ENCODE measurements at places on chromosomes 6 and 20.

- no peak for DNase-seq
These were observed 212.7 kb downstream of the COL12A1 start for GRCh38 chr6:74993136-74993535.

DNA sequence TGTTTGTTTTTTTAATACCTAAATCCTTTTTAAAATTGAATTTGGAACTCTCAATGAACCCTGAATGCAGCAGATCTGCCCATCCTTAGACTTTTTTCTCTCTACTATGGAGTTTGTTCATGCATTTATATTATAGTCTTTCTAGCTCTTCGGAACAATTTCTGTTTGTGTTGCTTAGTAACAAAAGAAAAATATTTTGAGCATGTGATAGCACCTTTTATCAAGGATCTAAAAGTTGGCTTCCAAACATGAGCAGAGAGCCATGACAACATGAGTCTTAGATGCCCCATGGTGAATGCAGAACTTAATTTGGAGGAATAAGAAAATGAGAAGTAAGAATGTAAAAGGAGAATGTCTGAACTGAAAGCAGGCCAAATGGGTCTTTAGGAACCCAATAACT lies 133.7 kb downstream of the EDN1 start:
- no peak for DNase-seq

DNA sequence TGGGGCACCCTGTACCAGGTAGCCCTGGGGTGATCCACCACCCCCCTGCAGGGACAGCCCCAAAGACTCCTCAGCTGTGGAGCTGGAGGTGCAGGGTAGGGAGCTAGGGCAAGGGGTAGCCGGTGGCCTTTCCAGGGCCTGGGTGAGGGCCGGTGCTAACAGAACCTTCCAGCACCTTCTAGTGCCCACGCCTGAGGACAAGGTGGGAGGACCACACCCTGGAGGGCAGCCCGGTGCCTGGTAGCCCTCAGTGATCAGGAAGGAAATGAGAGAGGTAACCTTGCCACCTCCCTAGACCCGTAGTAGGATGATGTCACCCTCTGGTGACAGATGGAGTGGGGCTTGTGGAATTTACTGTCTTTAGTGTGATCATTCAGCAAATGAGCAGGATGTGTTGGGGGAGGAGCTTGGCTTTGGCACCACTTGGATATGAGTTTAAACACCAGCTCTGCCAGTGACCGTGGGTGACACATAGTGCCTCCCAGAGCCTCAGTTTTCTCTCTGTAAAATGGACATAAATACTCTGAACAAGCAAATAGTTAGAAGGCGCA lies 187.7 kb downstream of the NFATC2 start:
- DNase-seq = no peak

DNA sequence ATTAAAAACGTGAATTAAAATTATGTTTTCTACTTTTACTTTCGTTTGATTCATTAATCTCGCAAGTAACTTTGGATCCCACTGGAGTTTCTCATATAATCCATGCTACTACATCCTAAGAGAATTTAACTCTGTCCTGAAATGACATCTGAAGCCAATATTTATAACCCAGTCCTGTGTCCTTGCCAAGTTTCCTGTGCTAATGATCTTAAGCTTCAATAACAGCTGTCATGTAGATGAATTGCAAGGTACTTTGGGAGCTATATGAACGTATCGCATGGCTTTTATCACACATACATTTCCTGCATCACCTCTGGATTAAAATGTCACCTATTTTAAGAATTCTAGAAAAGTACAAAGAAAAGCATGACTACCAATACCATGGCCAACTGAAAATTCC lies 833.8 kb upstream of the CITED2 start:
- no peak for DNase-seq

GRCh38 chr6:148311966-148312669 lies 30.5 kb upstream of the SASH1 start:
- no peak for DNase-seq

GRCh38 chr6:151536188-151536479 lies 42.3 kb downstream of the CCDC170 start:
- peak; percentile 4 for DNase-seq

DNA sequence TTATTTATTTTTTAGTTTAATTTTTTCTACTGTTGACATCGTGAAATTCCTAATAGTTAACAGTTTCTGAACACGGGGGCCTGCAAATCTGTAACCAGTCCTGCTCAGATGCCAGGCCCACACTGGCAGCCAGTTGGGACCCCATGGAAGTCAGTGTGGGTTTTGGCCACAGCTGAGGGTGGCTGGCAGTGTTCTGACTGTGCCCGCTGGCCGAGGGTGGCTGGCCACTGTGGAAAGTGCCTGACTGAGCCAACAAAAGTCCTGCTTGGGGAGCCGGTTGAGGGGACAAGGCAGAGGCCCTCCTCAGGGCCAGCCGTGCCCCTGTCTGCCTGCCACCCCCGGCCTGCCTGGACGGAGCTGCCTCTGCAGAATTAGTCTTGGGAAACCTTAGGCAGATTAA lies 4.1 kb upstream of the PMEPA1 start:
- no peak for DNase-seq

DNA sequence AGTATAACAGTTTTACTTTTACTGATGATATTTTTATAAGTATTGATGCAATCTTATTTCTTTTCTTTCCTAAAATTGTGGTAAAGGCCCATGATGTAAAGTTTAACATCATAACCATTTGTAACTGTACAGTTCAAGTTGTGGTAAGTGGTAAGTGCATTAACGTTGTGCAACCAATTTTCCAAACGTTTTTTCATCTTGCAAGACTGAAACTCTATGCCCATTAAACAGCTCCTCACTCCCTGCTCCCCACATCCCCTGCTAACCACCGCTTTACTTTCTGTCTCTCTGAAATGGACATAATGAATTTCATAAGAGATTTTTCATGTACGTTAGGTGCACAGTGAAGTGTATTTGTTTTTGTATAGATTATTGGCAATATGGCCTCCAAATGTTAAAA lies 106.0 kb downstream of the PACRG start:
- no peak for DNase-seq

DNA sequence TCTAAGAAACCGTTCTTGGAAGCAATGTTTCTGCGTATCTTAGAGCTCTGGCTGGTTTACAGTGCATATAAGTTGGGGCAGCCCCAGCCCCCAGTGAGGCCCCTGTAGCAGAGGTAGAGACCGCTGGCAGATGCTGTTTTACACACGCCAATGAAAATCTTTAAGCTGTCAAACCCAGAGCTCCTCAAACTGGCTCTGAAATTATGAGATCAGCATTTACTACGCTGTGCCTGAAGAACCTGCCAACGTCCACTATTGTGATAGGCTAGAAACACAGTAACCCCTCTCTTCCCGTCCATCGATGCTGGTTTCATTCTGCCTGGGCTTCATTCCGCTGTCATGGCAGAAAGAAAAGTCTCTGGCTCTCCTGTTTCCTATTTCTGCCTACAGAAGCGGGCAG lies 160.6 kb downstream of the SMOC2 start:
- DNase-seq = no peak

- DNase-seq = no peak
These were observed 587.5 kb downstream of the CBLN4 start for GRCh38 chr20:55417836-55418235.

GRCh38 chr20:52536841-52537400 lies 345.3 kb upstream of the ZFP64 start:
- no peak for DNase-seq

DNA sequence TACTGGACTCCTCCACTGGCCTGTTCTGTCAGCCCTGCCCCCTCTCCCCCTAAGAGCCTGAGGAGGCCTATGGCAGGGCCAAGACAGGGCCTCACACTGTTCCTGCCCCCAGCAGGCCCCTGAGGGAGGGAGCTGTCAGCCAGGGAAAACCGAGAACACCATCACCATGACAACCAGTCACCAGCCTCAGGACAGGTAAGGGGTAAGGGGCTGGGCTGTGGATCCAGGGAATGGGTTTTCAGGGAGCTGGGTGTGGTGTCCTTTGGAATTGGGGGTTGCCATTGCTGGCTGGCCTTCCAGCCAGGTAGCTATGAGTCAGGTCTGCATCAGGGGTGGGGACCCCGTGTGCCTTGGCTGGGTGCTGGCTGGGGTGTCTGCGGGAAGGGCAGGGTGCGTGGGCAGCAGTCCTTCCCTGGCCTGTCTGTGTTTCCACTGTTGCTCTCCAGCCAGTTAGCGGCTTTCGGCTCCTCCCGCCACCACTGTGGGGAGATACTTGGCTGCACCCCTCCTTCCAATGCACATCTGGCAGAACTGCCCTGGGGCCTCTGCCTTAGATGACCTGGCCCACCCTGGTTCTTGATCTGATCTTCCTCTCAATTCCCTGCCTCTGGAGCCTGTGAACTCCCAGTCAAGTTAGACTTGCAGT lies 3.9 kb downstream of the SLC29A1 start:
- DNase-seq = no peak

- no peak for DNase-seq
These were observed 10.5 kb downstream of the SNAI1 start for GRCh38 chr20:49993301-49993751.

GRCh38 chr6:109579361-109579760 lies 96.3 kb upstream of the ZBTB24 start:
- peak; percentile 12 for DNase-seq

DNA sequence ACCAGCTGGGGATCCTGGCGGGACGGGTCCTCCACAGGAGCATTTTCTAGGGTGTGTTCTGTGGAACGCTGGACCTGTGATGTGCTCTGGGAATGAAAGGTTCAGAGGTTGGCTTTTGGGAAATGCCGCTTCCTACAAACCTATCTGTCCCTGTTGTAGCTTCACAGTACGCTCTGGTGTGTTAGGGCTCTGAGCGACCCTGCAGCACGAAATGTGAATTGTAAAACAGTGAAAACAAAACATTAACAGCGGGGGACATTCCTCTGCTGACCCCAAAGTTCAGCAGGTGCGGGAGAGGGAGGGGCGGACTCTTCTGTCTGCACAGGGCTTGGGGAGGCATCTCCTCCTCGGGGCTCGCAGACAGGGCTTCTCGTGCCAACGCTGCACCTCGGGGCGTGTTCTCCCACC lies 155.9 kb downstream of the NRN1 start:
- DNase-seq = no peak

DNA sequence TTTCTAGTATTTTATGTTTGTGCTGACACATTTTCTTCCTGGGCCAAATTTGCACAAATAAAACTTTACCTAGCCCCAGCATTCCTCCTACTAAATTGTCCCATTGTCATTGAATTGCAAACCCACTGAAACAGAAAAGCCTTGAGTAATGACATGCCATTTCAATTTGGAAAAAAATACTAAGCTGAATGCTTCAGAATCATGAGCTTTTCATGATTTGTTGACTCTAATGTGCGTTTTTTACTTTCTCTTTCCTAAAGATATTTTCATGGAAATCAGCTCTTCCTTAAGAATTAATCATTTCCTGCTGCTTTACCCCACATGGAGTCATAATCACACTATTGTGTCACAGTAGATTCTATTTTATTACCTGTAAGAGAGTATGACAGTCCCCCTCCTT lies 47.4 kb downstream of the TRDN start:
- no peak for DNase-seq

- DNase-seq = no peak
These were observed 415.9 kb downstream of the CD83 start for GRCh38 chr6:14533446-14533845.

DNA sequence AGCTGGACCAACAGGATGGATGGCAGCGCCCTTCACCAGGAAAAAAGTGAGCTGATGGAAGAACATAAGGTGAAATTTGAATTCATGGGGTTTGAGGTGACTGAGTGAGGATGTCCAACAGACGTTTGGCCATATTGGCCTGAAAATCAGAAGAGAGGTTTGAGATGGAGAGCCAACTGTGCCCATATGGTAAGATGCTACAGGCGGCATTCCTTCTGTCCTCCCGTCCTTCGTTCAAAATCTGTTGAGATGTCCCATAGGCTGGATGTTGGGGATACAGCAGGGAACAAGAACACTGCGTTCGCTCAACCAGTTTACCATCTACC lies 468 bp upstream of the CMTR1 start:
- no peak for DNase-seq

DNA sequence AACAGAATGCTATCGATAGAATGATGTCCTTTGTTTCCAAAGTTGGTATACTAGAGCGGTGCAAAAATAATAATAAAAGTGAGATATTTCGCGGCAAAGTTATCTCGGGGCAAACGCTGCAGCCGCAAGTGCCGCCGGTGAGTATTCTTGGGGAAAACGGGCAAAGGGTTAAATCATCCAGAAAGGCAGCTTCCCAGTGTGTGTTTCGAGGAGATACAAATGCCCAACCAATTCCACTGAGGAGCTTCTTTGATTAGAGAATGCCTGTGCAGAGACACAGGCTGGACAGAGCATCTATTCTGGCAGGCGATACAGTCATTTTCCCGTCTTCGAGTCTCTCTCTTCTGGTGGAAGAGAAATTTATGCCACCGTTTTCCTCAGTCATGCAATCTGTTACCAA lies 58.0 kb upstream of the MPC1 start:
- DNase-seq = no peak

DNA sequence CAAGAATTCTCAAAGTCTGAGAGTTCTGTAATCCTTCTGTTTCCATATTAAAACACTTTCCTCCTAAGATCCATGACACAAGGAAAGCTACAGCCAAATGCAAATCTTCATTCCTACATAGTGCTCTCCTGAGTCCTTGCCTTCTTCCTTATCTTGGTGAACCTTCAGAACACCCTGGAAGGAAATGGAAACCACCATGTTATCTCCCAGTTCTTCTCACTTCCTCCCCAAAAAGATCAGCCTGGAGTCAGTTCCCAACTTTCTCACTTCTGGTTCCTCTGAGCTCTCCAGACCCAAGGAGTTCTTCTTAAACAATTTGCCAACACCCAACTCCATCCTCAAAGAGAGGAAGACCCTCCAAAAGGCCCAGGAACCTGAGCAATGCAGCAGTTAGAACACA lies 193.3 kb upstream of the CCN2 start:
- DNase-seq = no peak

DNA sequence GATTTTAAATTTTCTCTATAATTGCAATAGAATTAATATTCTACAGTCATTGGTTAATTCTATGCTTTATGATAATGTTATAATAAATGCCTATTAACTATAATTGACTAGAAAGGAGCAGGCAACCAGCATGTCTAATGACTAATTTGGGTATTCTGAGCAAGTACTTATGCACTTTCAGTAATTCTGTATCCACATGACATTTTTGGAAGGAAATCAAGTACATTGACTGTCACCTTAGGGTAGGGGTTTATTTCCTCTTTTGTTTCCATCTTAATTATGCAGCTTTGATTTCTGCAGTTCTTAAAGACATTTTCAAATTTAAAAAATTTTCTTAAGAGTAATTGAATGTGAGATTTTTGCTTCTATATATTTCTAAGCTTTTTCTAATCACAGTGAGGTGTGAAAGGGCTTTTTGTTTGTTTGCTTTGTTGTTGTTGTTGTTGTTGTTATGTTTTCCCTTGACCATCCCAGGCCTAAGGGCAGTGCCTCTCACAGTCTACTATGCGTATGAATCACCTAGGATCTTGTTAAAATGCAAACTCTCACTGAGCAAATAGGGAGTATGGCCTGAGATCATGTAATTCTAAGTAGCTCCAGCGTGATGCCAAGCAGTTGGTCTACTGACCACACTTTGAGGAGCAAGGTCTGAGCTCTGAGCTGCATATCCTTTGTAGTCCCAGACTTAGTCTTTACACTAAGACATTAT lies 467.1 kb upstream of the RNF217 start:
- no peak for DNase-seq

GRCh38 chr20:47724910-47725247 lies 60.4 kb downstream of the SULF2 start:
- no peak for DNase-seq

- DNase-seq = no peak
These were observed 23.9 kb upstream of the ASF1A start for GRCh38 chr6:118869894-118870589.

- no peak for DNase-seq
These were observed 31.7 kb upstream of the CCN5 start for GRCh38 chr20:44683263-44684046.

GRCh38 chr20:25032065-25032477 lies 25.9 kb downstream of the ACSS1 start:
- DNase-seq = no peak
